ENCODE measurements at places on chromosomes 5 and 9. TPM values are rescaled to one million over a fixed set of nuclear protein-coding genes. Genes with fewer than 3 reads are reported as not detected.

Gene ANKRD31
- 0.09 TPM for total RNA-seq

Gene FYB1
- total RNA-seq, result 24.4 TPM

Gene PCDHA13
- total RNA-seq, result 1.7 TPM

Gene IFNA2
- total RNA-seq, result not detected

Gene PLGRKT
- 26.6 TPM for total RNA-seq

Gene NIPAL4
- total RNA-seq, result 0.39 TPM

Gene TOR1B
- 32.1 TPM for total RNA-seq

Gene SCGB3A2
- 108 TPM for total RNA-seq

Gene FAM114A2
- total RNA-seq, result 35.4 TPM

Gene OR1L4
- not detected for total RNA-seq

Gene RPS23
- total RNA-seq, result 1,279 TPM

Gene LPAR1
- 40.5 TPM for total RNA-seq

Gene GHR
- total RNA-seq, result 5.7 TPM

Gene HTR1A
- not detected for total RNA-seq

Gene ANKRD18B
- total RNA-seq, result 1.3 TPM

Gene SPARC
- 1,647 TPM for total RNA-seq

Gene PCDHB8
- 1.1 TPM for total RNA-seq

Gene MAST4
- total RNA-seq, result 52.2 TPM

Gene PDCD1LG2
- 4.2 TPM for total RNA-seq

Gene IL5
- not detected for total RNA-seq

Gene DNAH5
- total RNA-seq, result 3.5 TPM

Gene TRIM7
- total RNA-seq, result 5.7 TPM

Gene INSL6
- not detected for total RNA-seq

Gene GABRA6
- not detected for total RNA-seq

Gene MORN5
- total RNA-seq, result 3.0 TPM

Gene DMRT3
- not detected for total RNA-seq

Gene ALAD
- 48.7 TPM for total RNA-seq

Gene C9orf85
- total RNA-seq, result 8.3 TPM

Gene UNC13B
- 76.0 TPM for total RNA-seq

Gene PCDHGB7
- 12.9 TPM for total RNA-seq

Gene HTR4
- not detected for total RNA-seq

Gene FOXD4
- total RNA-seq, result 0.71 TPM

Gene FOXD4L3
- not detected for total RNA-seq

Gene SLC34A1
- not detected for total RNA-seq
